ENCODE measurements at places on chromosomes 3 and 15.

- DNase-seq, result no peak
These were observed 39.9 kb downstream of the KLF15 start for GRCh38 chr3:126317029-126317996.

DNA sequence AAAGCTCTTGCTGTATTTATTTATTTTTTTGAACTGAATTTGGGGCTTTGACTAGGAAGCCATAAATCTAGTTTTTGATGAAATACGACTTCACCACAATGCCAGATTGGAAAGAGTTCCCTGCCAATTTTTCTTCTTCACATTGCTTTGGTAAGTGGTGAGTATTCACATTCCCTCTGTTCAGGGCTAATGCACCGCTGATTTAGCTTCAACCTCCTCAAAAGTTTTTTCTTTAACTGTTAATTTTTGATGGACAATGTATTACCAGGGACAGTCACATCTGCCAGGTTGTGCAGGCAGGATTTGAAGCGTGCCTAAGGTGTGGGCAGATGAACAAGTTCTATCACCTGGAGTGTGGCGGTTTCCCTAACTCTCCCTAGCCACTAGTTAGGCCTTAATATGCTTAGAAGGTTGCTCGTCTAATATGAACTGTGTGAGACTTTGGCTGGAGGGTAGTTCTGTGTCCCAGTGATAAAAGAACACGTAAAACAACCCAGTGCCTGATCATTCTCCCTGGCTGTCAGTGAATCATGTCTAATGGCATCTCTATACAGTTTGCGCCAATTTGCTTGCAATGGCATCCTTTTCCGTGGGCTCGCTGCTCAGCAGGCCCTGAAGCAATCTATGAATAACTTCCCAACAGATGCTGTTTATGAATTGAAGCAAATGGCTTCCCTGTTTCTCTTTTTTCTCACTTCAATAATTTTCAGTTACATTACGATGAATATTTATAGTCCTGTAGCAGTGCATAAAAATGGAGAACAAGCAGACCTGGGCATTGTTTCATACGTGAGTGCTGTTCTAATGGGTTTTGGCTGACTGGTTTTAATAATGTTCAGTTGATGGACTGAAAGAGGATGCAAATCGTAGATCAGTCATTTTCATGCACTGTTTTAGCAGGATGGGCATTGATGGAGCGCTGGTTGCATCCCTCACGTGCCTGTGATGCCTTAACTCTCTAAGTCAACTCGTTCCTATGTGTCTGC, 243.2 kb upstream of the SUCLG2 start:
- no peak for DNase-seq

- no peak for DNase-seq
These were observed 49.3 kb upstream of the CA12 start for GRCh38 chr15:63430766-63431451.

GRCh38 chr3:73493543-73494308, 131.0 kb downstream of the PDZRN3 start:
- DNase-seq, result no peak

DNA sequence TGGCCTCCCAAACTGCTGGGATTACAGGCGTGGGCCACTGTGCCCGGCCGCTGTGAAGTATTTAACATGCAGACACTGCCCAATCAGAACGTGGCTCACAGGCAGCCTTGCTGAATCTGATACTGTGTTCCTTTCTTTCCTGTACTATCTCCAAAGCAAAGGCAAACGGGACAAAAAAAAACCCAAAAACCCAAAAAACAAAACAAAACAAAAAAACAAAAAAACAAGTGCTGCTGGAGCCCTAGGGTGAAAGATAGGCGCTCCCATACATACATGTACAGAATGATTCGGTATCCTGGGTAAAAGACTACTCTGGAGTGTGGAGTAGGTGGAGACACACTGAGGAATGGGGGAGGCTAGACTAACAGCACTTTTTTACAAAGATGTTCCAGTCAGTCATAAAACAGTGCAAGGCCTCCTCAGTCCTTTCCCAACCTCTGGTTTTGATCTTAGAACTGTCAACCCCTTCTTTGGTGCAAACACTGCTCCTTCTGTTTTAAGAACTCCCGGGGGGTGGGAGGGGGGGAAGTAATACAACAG, 7.7 kb upstream of the MAP1A start:
- no peak for DNase-seq

DNA sequence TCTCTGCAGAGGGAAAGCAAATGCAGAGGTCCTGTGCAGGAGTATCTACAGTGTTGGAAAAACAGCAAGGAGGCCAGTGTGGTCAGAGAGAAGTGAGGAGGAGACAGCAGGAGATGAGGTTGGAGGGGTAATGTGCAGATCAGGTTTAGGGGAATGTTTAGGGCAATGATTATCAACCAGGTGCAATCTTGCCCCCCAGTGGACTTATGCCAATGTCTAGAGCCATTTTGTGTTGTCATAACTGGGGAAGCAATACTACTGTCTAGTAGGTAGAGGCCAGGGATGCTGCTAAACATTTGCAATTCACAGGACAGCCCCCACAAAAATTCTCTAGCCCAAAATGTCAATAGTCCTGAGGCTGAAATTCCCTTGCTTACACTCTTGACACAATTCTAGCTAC, 13.1 kb downstream of the CCDC191 start:
- DNase-seq, result no peak

- no peak for DNase-seq
These were observed 55.3 kb downstream of the SNTN start for GRCh38 chr3:63707731-63708130.

GRCh38 chr3:110405830-110406585, 665.6 kb upstream of the NECTIN3 start:
- DNase-seq, result no peak

DNA sequence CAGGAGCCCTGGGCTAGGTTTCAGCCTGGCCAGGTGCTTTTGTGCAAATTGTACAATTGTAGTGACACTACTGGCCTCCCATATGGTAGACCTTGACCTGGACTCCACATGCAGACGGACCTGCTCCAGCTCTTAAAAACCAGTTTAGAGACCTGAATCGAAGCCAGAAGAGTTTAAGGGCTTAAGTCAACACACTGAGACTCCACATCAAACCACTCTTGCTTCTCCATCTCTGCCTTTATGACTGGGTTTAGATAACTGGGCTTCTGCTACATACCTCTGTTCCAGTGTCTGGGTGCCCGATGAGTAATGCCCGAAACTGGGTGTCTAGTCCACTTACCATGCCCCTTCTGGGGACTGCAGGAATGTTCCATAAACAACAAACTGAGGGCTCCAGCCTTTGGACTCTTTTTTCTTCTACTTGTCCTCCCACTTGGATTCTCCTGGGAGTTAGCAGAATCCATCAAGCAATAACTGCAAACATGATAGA, 32.8 kb downstream of the TMEM212 start:
- DNase-seq, result no peak

DNA sequence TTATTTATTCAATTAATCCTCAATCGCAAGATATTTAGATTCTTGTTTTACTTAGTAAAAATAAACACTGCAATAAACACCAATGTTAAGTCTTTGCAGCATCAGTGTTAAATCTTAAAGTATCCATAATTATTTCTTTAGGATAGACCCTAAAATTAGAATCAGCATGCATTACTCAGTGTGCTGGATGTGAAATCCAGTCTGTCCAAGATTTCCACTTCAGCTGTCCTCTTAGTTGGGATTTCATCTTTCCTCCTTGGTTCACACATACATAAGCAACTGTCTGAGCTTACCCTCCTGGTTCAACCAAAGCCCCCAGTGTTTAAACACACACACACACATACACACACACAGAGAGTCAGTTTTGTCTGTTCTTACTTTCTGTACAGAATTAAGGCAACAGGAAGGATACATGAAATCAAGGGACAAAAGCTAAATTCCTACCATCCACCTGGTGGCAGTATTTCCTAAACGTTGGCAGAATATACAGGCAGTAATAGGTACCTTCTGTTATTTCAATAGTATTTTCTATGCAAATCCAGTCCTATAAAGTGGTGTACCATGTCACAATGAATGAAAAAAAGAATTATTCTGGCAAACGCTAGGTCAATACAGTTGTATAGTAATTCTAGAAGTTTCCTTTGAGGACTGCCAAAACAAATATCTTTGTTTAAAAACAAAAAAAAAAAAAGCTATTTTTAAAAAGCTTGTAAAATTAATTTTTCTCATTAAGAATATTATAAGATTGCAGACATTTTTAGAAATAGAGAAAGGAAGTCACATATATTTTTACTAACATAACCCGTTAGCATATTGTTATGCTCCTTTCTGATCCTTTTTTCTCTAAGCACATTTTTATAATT, 27.3 kb upstream of the DMXL2 start:
- DNase-seq, result peak; percentile 23

DNA sequence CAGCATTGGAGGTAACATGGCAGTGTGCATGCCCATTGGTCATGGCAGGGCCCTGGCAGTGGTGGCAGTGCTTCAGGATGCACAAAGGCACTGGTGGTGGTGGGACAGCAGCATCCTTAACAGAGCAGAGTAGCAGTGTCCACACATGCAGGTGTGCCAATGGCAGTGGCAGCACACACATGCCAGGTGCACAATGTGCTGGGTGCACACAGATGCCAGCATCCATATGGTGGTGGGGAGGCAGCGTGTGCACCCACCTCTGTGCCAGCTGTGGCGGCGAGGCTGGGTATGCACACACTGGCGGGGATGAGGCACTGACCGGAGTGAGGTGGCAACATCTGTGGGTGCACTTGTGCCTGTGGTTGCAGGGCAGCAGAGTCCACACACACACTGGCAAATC, 150.6 kb downstream of the SI start:
- DNase-seq, result no peak

DNA sequence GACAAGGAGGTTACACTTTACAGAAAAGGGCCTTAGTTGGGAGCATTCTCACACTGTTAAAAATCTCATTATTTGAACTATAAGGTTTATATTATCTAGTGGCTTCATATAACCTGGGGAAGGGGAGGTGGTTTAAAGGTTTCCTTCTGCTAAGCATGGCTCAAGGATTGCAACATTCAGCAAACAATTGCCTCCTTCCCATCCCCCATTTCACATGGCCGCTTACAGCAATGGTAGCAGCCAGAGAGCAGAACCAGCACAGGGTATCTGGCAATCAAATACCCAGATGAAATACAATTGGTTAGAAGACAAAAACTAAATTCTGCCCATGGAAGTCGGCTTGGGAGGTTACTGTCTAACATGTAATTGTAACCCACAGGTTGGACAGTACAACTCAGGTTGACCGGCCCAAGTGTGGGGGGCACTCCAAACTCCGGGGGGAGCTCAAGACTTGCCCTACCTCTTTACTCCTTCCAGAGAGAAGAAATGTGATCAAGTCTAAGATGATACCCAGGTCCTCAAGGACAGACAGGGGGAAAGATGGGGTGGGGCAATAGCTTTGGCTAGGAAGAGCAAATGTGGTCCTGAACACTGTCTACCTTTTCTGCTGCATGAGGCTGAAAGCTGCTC, 15.5 kb downstream of the ETV5 start:
- DNase-seq, result no peak

DNA sequence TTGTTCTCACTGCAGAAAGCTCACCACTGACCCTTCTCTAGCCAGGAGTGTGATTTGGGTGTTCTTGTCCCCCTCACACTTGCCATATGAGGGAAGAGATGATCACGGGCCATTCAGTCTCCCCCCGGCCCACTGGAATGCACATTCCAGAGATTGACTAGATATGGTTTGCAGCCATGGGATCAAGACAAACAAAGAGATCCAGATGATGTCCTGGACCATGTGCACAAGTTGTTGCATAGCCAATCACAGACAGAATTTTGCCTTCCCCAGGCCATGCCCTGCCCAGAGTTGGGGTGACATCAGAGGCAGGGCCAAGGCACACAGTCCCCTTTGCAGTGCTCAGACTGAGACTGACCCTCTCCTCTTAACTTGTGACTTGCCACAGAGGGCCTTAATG, 14.8 kb downstream of the MUC13 start:
- DNase-seq, result no peak
